SHP77 (cell line): ENCODE measurements at places on chromosomes 7 and 10.

DNA sequence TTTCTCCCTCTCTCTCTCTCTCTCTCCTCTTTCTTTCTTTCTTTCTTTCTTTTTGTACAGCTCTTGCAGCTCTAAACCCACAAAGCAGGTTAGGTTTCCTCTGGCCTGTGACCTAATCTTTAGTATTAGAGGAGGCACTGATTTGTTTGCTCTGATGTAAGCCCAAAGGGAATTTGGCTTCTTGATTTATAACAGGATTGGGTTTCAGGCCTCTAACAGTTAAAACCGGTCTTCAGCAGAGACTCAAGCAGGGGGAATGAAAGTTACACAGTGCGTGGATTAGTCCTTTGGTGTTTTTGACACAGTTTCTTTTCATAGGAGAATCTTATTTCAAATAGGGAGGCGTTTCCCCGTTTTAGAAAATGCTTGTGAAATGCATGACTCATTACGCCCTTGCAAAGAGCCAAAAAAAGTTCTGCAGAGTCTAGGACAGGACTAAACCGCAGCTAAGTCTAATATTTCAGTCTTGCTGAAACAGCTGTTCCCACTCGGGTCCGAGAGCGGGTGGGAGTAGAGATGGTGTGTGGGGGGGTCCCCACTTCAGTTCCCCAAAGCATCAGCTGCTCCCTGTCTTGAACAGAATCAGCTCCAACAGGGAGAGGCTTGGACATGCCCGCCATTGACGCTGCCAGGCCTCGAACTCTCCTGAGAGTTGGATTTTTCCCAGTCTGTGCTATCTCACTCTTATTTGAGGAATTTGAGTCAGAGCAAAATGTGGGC, 296.5 kb upstream of the PITRM1 start:
- no peak for DNase-seq

GRCh38 chr10:98901441-98902110, 334.1 kb downstream of the HPSE2 start:
- no peak for DNase-seq

DNA sequence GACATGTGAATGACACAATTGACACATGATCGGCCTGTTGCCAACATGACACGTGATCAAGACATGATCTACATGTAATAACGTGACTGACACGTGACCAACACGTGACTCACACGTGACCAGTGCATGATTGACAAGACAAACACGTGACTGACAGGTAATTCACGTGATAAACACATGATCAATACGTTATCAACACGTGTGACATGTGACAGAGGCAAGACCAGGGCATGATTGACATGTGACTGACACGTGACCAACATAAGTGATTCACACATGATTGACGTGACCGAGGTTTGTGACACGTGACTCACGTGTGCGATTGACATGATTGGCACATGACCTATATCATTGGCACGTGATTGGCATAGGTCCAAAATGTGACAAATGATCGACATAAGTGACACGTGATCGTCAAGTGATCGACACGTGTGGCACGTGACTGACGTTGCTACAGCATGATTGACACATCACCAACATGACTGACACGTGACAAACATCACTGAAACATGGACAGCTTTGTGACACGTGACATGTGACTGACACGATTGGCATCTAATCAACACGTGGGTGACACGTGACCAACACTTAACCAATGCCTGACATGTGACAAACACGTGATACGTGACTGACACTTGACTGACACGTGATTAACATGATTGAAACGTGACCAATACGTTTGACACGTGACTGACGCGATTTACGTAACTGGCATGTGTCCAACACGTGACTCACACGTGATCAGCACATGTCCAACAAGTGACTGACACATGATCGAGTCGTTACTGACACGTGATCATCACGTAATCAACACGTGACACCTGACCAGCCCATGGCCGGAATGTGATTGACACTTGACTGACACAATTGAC, 23.0 kb downstream of the CRPPA start:
- no peak for DNase-seq

- no peak for DNase-seq
Observed at GRCh38 chr10:95837356-95837776, 70.4 kb upstream of the CC2D2B start.

- no peak for DNase-seq
Observed at GRCh38 chr7:155867280-155867679, 55.0 kb upstream of the SHH start.

GRCh38 chr7:94228678-94229077, 166.0 kb upstream of the COL1A2 start:
- DNase-seq = no peak

DNA sequence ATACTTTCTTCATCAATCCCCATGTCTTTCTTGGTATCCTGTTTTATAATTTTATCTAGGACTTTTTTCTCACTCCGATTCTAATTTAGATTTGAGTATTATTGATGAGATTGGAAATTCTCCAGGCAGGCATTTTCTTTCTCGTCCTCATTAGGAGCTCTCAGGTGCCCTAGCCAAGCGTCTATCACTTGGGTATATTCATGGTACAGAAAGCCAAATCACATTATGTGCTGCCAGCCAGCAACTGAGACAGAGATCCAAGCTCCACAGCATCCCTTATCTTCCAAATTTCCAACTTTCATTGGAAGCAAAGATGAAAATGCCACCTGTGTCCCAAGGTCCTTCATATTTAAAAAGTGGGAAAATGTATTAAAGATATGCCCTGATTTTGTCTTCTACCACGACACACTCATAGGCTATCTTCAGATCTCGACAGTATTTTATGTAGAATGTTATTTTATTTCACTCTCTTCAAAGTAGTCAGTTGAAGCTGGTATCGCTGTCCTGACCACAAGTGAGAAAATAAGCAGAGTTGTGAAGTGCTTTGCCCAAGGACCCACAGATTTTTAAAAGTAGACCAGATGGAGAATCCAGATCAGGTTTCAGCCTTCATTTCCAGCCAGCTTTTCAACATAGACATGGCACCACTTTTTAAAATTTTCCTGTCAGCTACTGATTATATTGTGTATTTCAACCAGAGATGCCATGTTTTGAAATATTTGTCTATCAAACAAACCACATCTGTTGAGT, 773.4 kb downstream of the CNTNAP2 start:
- no peak for DNase-seq
